Myometrial cell (primary cell): ENCODE measurements at places on chromosomes 7 and 10. TPM values are rescaled to one million over a fixed set of nuclear protein-coding genes. Genes with fewer than 3 reads are reported as not detected.

TMEM273 gene
- total RNA-seq: not detected in 2 replicates

ACTR3C gene
- total RNA-seq: 4.6 TPM in 1 of 2 replicates, not detected in the other

TMEM196 gene
- not detected in 2 replicates for total RNA-seq

GIMAP7 gene
- total RNA-seq: not detected in 2 replicates

FAM180A gene
- total RNA-seq: 1.7 and 5.1 TPM in 2 replicates

SERPINE1 gene
- 1,908 and 2,020 TPM in 2 replicates for total RNA-seq

NUTM2A gene
- total RNA-seq: not detected in 2 replicates

AKR1C2 gene
- total RNA-seq: 4.6 and 5.0 TPM in 2 replicates

PLAC9 gene
- total RNA-seq: not detected in 2 replicates

ZNF503 gene
- total RNA-seq: 8.1 and 12.4 TPM in 2 replicates

SCART1 gene
- under 0.01 and 0.18 TPM in 2 replicates for total RNA-seq

NEBL gene
- total RNA-seq: 3.7 and 4.3 TPM in 2 replicates

PARG gene
- total RNA-seq: 12.7 and 17.0 TPM in 2 replicates

AQP1 gene
- 1.1 and 1.4 TPM in 2 replicates for total RNA-seq

STAG3 gene
- 0.29 and 0.35 TPM in 2 replicates for total RNA-seq

MSS51 gene
- 1.2 and 1.6 TPM in 2 replicates for total RNA-seq

SCIN gene
- total RNA-seq: not detected in 2 replicates

IQUB gene
- 0.53 and 1.2 TPM in 2 replicates for total RNA-seq

CALU gene
- total RNA-seq: 543 and 711 TPM in 2 replicates

LRRC61 gene
- 1.7 and 3.9 TPM in 2 replicates for total RNA-seq

OR13A1 gene
- not detected in 2 replicates for total RNA-seq

TMEM176B gene
- total RNA-seq: 0.35 and 0.58 TPM in 2 replicates

GPC2 gene
- 0.18 and 0.29 TPM in 2 replicates for total RNA-seq

HOXA4 gene
- total RNA-seq: 0.89 TPM in 1 of 2 replicates, not detected in the other

TCERG1L gene
- not detected in 2 replicates for total RNA-seq

CALML3 gene
- not detected in 2 replicates for total RNA-seq

SPDYE6 gene
- total RNA-seq: not detected in 2 replicates

A1CF gene
- total RNA-seq: not detected in 2 replicates

TWIST1 gene
- total RNA-seq: 19.1 and 27.1 TPM in 2 replicates

SPDYE2B gene
- not detected in 2 replicates for total RNA-seq

KCNIP2 gene
- total RNA-seq: 0.18 TPM in 1 of 2 replicates, not detected in the other

PFKFB3 gene
- 5.2 and 7.1 TPM in 2 replicates for total RNA-seq

GIMAP4 gene
- total RNA-seq: not detected in 2 replicates

TMEM139 gene
- not detected in 2 replicates for total RNA-seq

PRLHR gene
- total RNA-seq: not detected in 2 replicates

FFAR4 gene
- not detected in 2 replicates for total RNA-seq

LIPM gene
- not detected in 2 replicates for total RNA-seq

EPO gene
- total RNA-seq: not detected in 2 replicates

CDC14C gene
- total RNA-seq: not detected in 2 replicates

CPVL gene
- 2.6 TPM in 1 of 2 replicates, not detected in the other for total RNA-seq

CALY gene
- total RNA-seq: not detected in 2 replicates

ATOH7 gene
- total RNA-seq: not detected in 2 replicates

GALNT17 gene
- not detected in 2 replicates for total RNA-seq
